ENCODE measurements at places on chromosomes 1 and 21.

GRCh38 chr1:33918368-33918767 lies 54.5 kb downstream of the HMGB4 start:
- DNase-seq: no peak

- DNase-seq: peak; percentile 67
These were observed 4.1 kb upstream of the PTPN7 start for GRCh38 chr1:202164271-202165037.

- DNase-seq: no peak
These were observed 72.0 kb downstream of the GRIK1 start for GRCh38 chr21:29867796-29868195.

- no peak for DNase-seq
These were observed 2.7 kb downstream of the ZBTB18 start for GRCh38 chr1:244053831-244054230.

- no peak for DNase-seq
These were observed 441.6 kb downstream of the PLPP3 start for GRCh38 chr1:56137521-56138505.

GRCh38 chr21:41612674-41613532 lies 104.9 kb upstream of the TMPRSS2 start:
- DNase-seq: no peak

DNA sequence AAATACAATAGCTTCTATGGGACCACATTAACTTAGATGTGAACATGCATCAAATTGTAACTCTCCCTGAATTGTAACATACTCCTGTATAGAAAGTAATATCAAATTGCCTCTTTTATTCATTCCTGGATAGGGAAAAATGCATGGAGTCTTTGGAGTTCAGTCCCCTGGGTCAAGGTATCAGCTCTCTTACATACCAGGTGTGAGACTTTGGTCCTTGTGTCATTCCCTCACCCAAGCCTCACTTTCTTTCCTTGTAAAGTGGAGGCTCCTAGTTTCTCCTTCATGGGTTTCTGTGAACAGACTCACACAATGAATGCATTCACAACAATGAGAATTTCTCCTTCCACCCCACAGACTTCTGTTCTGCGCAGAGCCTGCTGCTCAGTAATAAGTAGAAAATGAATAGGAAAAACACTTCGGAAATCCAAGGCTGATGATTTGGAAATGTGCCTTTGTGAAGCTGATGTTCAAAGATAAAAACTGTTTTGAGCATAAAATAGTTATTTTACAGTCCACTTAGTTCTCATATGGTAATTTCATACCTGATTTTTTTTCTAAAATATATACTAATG lies 185.3 kb downstream of the AK5 start:
- DNase-seq: no peak

GRCh38 chr1:186753241-186753640 lies 73.0 kb upstream of the PTGS2 start:
- no peak for DNase-seq

DNA sequence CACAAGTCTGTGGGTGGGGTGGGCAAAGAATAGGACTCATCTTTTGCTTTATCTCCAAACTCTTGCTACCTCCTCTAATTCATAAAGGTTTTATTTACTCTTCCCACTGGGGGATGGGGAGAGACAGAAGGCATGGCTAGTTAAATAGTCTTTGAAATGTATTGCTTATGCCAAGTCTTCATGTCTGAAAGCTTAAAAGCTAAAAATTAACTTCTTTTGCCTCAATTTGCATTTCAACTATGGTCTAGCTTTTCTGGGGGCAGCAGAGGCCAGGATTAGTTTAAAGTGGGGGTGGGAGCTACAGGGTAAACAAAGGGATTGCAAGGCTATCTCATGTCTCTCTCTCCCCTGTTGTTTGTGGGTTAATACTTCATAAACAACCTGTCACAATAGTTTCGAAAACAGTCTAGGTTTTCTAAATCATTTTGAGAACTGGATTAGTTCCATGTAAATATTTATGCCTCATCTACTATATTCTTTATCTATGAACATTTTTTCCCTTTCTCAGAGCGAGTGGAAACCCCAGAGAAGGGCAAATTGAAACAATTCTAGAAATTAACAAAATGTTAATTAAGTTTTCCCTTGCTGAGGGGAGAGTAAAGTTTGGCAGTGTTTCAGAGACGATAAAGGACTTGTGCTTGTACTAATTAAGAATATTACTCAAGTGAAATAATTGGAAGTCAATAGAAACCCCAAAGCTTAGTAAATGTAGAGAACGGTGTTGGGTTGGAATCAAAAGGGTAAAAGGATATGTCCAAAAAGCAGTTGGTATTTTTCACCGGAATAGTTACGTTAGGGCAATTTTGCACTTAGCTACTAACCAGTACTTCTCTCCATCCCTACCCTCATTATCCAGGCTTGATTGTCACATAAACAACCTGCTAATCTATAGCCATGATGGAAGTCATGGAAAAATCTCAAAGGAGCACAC lies 182.2 kb downstream of the GIPC2 start:
- DNase-seq: no peak
